ENCODE measurements at places on chromosomes 7 and 10. TPM values are rescaled to one million over a fixed set of nuclear protein-coding genes. Genes with fewer than 3 reads are reported as not detected.

The WDR86 gene
- not detected for total RNA-seq

The PON1 gene
- total RNA-seq: 1.0 TPM

The TET1 gene
- 0.58 TPM for total RNA-seq

The HOXA2 gene
- total RNA-seq: 1.1 TPM

The AKR1C3 gene
- total RNA-seq: 1,175 TPM

The SEPHS1 gene
- 66.7 TPM for total RNA-seq

The CALML3 gene
- total RNA-seq: not detected

The PRPS1L1 gene
- not detected for total RNA-seq

The MSMB gene
- total RNA-seq: not detected

The FIS1 gene
- total RNA-seq: 113 TPM

The SCART1 gene
- 0.31 TPM for total RNA-seq

The LIPF gene
- total RNA-seq: not detected

The FKBP6 gene
- not detected for total RNA-seq

The HOXA1 gene
- total RNA-seq: 3.8 TPM

The OR2A1 gene
- total RNA-seq: not detected

The CYP2E1 gene
- total RNA-seq: 0.35 TPM

The ARHGAP12 gene
- total RNA-seq: 34.9 TPM

The IMMP2L gene
- total RNA-seq: 16.2 TPM

The KLLN gene
- 0.43 TPM for total RNA-seq

The GPR146 gene
- total RNA-seq: 1.8 TPM

Data from A549 treated with ZK216348 at 1 μM for 4 hours (cell line).